ENCODE measurements at places on chromosomes 13 and 19.

DNA sequence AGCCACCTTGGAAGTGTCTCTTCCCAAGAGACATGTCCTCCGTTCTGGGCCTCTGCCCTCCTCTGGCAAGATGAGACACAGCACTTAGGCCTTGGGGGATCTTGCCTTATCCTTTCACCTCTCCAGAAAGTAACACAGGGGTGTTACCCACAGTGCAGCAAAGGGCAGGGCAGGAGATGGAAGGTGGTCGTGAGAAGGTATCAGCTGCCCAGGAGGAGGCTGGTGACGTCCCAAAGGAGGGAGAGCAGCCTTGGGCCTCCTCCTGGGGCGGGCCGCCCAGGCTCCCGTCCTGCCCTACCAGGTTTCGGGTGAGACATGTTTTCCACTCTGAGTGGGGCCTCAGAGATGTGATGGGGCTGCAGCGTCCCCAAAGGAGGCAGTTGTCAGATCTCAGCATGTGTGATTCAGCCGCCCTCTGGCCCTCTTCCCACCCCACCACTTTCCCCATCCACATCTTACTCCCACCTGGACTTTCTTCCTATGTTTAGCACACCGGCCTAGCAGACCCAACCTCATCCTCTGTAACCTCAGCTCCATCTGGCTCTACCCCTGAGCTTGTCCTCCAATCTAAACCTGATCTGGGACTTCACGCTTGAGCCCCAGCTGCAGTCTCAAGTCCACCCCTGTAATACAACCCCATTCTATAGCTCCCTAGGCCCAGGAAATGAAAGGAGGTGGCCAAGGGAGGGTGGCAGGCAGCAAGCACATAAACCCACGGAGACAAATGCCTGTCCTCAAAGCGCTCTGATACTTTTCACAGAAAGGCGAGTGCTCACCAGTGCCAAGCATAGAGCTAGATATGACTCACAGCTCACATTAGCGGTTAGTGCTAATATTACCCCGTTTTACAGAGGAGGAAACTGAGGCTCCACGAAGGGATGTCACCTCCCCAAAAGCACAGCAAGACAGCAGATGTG, 9.3 kb downstream of the POU2F2 start:
- DNase-seq = no peak

GRCh38 chr19:10643968-10644259, 10.2 kb upstream of the ILF3 start:
- no peak for DNase-seq

GRCh38 chr19:53357821-53358581, 7.5 kb upstream of the ZNF525 start:
- no peak for DNase-seq

DNA sequence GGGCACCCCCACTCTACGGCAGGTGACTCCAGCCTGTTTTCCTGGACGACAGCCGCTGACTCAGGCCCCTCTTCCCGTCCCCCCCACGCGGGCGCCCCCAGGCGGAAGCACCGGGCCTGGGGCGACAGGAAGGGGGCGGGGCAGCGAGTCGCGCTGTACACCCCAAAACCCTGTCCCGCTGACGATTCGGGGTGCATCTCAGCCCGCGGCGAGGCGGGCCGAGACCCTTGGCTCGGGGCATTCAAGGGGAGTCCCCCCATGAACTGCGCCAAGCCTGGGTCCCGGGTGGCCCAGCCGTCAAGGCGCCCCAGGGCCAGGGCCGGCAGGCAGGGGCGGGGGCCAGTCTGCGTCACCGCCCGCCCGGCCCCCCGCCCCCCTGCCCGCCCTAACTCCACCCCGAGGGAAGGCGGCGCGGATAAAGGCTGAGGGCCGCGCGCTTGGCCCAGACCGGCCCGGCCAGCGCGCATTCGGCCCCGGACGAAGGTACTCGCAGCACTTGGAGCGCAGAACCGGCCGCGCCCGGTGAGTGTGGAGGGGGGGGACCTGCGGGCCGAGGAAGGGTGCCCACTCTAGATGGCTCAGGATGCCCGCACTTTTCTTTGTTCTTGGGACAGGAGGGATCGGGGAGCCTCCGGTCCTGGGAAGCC, at the start of gene MIDN:
MIDN (plus strand) TSS at position 445 of the 647 bp plus-strand sequence. CDS start 1,714 bp downstream, outside the sequence.
- DNase-seq = no peak

DNA sequence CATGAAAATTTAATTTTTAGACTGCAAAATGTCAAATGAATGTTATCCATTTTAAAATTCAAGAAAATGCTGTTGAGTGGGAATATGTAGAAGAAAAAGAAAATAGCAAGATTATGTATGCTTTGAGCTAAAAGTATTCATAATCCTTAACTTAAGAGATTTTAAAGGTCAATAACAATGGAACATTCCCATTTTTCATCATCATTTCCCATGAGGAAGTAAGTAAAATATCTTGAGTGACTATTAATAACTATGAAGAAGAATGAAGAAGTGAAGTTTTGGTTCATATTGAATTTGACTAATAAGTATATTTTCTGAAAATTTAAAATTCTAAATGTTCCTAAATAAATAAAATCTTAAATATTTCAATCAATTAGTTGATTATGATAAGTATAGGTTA, 273.4 kb downstream of the DACH1 start:
- DNase-seq = no peak

GRCh38 chr13:109665781-109666249, 120.6 kb downstream of the IRS2 start:
- no peak for DNase-seq

- DNase-seq = no peak
These were observed 97.8 kb upstream of the UBL3 start for GRCh38 chr13:29948244-29948643.

GRCh38 chr13:32790731-32791130, 204.5 kb downstream of the PDS5B start:
- DNase-seq = no peak

DNA sequence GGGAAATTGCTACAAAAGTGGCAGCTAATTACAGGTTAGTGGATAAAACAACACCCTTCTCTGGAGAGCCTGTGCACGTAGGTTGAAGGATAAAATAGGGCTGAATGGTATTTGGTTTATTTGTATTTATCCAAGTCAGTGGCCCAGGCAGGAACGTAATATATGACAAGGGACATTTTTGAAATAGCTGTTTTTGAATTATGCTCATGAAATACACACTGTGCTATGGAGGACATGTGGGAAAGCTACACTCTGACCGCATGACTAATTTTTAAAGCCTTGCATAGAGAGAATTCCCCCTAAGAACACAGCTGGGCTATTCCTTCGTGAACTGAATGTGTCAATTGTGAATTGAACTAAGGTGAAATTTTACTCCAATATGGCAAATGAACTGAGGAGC, 292.1 kb upstream of the MAB21L1 start:
- DNase-seq = no peak

GRCh38 chr13:46382224-46382623, 4.8 kb downstream of the RUBCNL start:
- no peak for DNase-seq

DNA sequence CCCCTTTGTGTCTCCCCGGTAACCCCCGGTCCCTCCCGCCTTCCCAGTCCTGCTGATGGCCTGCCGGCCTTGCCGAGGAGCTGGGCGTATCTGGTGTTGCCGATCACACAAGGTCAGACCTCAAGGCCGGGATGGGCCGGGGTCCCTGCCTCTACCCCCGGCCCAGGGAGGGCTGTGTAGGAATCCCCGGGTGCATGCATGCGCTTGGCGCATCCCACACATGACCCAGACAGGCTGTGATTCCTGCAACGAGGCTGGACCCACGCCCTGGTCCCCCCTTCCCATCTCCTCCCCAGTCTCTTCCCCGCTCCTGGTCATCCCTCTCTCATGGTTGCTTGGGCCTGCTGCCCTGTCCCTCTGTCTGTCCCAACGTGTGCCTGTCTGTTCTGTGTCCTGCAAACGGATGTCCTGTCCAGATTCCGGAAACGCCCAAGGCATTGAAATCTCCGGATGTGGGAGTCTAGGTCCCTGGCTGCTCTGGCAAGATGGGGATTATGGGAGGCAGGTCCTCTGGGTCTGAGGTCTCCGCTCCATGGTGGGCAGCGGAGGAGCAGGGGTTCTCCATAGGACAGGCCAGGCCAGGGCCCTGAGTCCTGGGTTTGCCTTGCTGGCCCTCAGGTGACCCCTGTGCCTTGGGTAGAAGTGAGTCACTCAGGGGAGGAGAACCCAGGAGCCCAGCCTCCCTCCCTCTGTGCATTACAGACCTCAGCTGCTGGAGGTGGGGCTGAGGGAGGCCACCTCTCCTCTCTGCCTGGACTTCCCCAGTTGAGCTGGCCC, 1.6 kb downstream of the PKN1 start:
- no peak for DNase-seq

GRCh38 chr19:32666084-32666483, 8.9 kb downstream of the ANKRD27 start:
- DNase-seq = no peak

DNA sequence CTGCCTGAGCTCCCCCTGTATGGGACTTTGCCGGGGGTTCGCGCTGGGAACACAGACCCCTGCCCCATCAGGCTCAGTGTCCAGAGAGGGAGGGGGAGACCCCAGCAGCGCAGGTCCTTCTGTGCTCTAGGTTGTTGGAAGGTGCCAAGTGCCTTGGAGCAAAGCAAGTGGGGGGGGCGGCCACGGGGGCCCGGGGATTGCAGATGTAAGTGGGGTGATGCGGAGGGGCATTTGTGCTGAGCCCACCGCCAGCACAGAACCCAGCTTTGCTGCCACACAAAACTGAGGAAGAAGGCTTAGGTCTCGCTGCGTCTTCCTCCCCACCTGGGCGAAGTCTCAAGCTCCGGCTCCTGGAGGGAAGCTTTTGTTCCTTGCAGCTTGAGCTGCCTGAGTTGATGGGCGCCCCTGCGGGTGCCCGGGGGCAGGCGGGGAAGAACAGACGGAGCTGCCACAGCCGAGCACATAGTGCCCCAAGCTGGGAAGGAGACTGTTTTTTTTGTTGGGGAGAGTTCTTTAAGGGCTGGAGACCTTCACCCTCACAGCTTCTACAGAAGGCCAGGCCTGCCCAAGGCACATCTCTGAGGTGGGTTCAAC, 1.5 kb upstream of the NTN5 start:
- no peak for DNase-seq

GRCh38 chr19:9406798-9407352, 28.5 kb downstream of the ZNF266 start:
- no peak for DNase-seq

- DNase-seq = no peak
These were observed 354.4 kb upstream of the DACH1 start for GRCh38 chr13:72221276-72221962.

- DNase-seq = no peak
These were observed 117.7 kb upstream of the CACNA1A start for GRCh38 chr19:13623716-13624710.

DNA sequence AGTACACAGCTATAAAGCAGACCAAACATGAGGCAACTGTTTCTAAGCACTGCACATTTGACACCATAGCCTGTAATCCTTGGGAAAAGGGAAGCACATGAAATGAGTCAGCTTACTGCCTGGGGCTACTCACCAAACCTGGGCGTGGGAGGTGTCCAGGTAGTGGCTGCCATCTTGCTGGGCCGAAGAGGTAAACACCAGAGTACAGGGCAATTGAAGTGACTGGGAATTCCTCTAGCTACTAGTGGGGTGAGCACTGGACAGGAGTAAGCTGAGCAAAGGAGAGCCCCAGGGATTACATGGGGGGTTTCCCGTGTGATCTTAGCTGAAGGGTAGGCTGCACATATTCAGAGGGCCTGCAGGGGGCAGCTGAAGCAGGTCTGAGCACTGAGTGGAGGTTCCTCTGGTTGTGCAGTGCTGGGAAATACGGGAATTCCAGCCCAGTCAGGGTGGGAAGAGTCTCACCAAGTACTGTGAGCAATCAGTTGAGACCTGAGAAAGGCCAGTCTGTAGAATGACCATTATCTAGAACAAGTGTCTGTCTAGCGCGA, 140.5 kb downstream of the SLC7A1 start:
- DNase-seq = no peak

GRCh38 chr13:109784590-109785140, 1.7 kb downstream of the IRS2 start:
- DNase-seq = no peak

- DNase-seq = no peak
These were observed 147.1 kb downstream of the NHLRC3 start for GRCh38 chr13:39185326-39185725.

- no peak for DNase-seq
These were observed 2.1 kb downstream of the NR1H2 start for GRCh38 chr19:50378169-50378862.

DNA sequence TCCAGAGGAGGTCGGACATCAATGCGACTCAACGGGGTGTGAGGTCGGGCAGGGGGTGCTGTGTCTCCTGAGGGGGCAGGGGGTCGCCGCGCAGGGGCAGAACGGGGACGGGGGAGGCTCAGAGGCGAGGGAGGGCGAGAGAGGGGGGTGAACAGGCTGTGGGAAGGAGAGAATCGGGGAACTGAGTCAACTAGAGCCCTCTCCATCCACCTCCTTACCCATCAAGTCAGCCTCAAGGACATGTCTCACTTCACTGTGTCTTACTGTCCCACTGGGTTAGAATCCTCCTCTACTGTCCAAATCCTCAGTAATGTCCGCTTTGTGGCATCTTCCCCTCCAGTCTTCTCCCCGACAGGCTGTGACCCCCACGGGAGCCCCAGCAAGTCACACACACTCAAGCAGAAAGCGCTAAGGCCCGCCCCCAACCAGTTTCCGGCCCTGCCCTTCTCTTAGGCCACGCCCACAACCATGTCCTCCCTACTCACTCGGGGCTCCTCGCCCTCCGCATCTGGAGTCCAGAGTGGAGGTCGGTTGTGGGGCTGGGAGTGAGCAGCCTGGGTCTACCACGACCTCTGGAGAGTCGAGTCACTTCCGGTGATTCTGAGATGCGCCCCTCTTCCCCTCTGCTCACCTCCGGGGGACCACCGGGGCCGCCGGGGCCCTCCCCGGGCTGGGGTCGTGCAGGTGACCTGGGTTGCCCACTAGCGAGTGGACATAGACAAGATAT, 9.3 kb downstream of the PLEKHA4 start:
- DNase-seq = no peak

DNA sequence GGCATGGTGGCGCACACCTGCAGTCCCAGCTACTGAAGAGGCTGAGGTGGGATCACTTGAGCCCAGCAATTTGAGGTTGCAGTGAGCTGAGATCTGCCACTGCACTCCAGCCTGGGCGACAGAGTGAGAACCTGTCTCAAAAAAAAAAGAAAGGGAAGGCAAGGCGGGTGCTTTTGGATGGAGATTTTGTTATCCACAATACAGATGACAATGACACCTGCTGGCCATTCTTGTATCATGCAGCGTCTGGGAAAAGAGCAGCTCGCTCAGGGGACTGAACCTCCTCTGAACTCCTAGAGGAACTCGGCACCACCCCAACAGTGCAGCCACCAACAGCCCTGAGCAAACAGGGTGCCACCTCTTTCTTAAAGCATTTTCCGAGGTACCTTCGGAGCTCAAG, 22.8 kb downstream of the HAUS8 start:
- DNase-seq = no peak

GRCh38 chr13:111629457-111629856, 309.0 kb downstream of the TEX29 start:
- no peak for DNase-seq

DNA sequence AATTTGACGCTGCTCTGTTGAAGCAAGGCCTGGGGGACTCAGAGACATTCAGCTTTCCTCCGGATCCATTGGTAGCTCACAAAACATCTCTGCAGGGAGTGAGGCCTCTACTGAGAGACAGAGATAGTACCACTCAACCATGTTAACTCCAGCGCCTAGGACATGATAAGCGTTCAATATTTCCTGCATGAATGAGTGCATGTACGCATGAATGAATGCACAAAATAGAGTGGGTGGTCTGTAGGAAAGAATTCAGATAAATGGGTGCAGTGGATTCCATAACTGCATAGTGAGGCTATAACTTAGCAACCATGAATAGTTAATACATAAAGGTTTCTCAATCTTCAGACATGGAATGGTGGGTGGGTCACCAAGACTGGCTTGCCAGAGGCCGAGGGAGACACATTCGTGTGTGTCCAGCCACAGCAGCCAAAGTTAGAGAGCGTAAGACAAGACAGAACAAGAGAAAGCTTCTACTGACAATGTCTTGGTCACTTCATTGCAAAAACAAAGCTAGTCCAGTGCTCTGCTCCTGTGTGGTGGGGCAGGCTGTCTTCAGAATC, 36.3 kb upstream of the RCBTB2 start:
- no peak for DNase-seq
